Neural crest cell (in vitro differentiated cells): ENCODE measurements at places on chromosomes 4 and X. TPM values are rescaled to one million over a fixed set of nuclear protein-coding genes. Genes with fewer than 3 reads are reported as not detected.

DNA sequence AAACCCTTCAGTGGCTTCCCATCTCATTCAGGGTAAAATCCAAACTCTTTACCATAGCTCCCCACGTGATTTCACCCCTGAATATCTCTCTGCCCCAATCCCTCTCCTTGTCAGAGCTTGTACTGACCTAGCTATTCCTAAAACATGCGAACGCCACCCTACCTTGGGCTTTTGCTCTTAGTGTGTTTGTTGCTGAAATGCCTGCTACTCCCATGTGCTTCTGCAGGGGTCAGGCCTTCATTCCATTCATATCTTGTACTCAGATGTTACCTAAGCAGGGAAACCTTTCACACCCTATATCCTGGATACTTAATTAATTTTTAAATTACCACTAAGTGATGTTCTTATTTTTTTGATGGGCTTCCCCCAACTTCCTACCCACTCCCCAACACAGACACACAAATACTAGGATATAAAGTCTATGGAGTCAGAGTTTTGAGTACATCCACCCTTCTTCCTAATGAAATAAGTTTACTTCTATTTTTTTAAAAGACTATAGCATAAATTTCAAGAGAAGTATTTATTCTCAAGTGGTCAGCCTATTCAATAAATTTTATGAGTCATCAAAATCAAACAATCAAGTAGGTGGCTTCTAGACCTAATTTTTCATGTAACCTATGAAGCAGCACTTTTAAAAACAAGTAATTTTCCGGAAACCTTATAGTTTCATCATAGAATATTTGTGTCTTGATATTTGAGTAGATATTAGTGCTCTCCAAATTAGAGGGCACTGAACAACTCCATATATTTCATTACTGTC, 189.4 kb downstream of the RAPGEF2 start:
- H3K27ac ChIP-seq, result no peak overlapping the region
- H3K27me3 ChIP-seq, result no peaks in the 10 kb centered on the region
- H3K36me3 ChIP-seq, result peaks cover 3% of the 10 kb centered on the region
- H3K4me1 ChIP-seq, result peaks cover 19% of the 10 kb centered on the region
- no peak overlapping the region for H3K4me3 ChIP-seq
- no peak for DNase-seq

DNA sequence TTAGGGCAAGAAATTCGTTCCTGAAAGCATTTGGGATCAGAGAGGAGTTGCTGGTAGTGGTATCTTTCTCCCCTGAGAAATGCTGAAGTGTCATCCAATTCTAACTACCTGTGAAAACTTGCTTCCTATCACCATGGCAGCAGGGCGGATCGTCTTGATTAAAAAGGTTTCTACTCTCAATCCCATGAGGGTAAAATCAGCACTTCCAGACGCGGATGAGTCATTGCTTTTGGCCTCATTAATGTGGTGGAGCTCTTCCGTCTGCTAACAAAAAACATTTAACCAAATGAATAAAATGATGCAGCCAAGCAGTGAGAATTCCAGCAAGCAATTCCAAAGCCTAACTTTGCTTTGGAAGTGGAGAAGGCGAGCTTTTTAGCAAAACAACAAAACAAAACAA, 325.6 kb downstream of the CAMK2D start:
- H3K4me1 ChIP-seq, result peaks cover 19% of the 10 kb centered on the region
- H3K27ac ChIP-seq, result peak overlapping the region; percentile 47
- no peaks in the 10 kb centered on the region for H3K27me3 ChIP-seq
- no peak overlapping the region for H3K4me3 ChIP-seq

DNA sequence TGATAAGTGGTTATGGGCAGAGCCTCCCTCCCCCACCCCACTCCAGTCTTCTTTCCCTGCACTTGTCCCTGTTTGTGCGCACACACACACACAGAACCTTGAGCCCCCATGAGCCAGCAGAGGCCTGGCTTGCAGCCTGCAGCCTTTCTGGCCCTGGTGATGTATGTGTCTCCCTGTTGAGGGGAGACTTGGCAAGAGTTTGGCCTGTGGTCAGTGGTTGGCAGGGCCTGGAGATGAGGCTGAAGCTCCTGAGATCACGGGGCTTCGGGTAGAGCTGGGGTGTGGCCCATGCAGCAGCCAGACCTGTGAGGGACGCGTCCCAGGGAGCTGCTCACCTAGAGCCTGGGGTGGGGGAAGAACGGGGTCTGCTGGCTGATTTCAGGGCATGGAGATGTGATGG, 2.3 kb downstream of the GPR173 start:
- DNase-seq, result no peak
- H3K4me1 ChIP-seq, result peaks cover 22% of the 10 kb centered on the region
- no peak overlapping the region for H3K4me3 ChIP-seq
- H3K36me3 ChIP-seq, result no peaks in the 10 kb centered on the region
- H3K27me3 ChIP-seq, result no peaks in the 10 kb centered on the region
- no peak overlapping the region for H3K27ac ChIP-seq

GRCh38 chr4:141142423-141142822, 9.2 kb upstream of the RNF150 start:
- H3K27ac ChIP-seq, result no peak overlapping the region
- DNase-seq, result no peak
- H3K36me3 ChIP-seq, result no peaks in the 10 kb centered on the region
- H3K4me1 ChIP-seq, result no peaks in the 10 kb centered on the region
- no peak overlapping the region for H3K4me3 ChIP-seq

- no peaks in the 10 kb centered on the region for H3K4me1 ChIP-seq
- no peak for DNase-seq
- H3K27me3 ChIP-seq, result no peaks in the 10 kb centered on the region
- peaks cover 9% of the 10 kb centered on the region for H3K36me3 ChIP-seq
- no peak overlapping the region for H3K4me3 ChIP-seq
- H3K27ac ChIP-seq, result no peak overlapping the region
Observed at GRCh38 chrX:45781901-45782553, 581.4 kb upstream of the DIPK2B start.

DNA sequence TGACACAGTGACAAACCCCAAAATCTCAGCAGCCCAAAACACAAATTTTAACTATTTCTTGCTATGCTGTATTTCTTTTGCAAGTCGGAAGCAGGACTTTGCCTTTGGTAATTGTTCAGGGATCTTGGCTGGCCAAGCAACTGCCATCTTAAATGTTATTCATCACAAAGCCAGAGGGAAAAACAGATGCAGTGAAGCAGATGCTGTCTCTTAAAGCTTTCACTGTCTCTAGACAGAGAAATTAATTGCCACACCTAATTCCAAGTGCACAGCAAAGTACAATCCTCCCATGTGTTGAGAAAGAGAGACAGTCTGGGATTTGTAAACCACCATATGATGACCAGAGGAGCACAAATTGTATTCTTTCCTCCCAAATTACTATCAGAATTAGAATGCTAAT, 30.0 kb upstream of the GALNT7 start:
- no peak overlapping the region for H3K27ac ChIP-seq
- DNase-seq, result no peak
- no peak overlapping the region for H3K4me3 ChIP-seq
- no peaks in the 10 kb centered on the region for H3K27me3 ChIP-seq

GRCh38 chr4:95421869-95422268, 126.9 kb downstream of the UNC5C start:
- H3K27me3 ChIP-seq, result peaks cover 70% of the 10 kb centered on the region
- H3K36me3 ChIP-seq, result peaks cover 8% of the 10 kb centered on the region
- no peak overlapping the region for H3K4me3 ChIP-seq
- no peak overlapping the region for H3K27ac ChIP-seq
- peaks cover 20% of the 10 kb centered on the region for H3K4me1 ChIP-seq

DNA sequence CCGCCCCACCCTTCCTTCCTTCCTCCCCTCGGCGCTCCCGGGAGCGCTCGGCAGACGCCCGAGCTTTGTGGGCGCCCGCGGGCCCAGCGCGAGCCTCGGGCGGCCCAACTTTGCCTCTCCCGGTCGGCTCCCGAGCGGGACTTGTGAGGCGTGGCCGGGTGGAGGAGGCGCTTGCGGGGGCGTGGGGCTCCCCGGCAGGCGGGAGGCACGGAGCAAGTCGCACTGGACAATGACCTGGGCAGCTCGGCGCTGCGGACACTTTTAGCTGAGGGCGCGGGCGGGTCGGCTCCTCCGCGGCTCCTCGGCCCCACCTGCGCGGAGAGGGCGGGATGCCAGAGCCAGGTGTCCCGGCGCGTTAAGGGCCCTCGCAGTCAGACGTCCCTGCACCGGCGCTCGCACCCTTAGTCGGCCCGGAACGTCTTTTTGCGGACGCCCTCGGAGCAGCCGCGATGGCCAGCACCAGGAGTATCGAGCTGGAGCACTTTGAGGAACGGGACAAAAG, 385 bp downstream of the DCLK2 start:
- H3K4me3 ChIP-seq, result peak overlapping the region; percentile 93
- H3K36me3 ChIP-seq, result peaks cover 10% of the 10 kb centered on the region
- peak; percentile 48 for DNase-seq
- H3K27me3 ChIP-seq, result no peaks in the 10 kb centered on the region
- H3K4me1 ChIP-seq, result peaks cover 34% of the 10 kb centered on the region
- no peak overlapping the region for H3K27ac ChIP-seq

GRCh38 chr4:74365761-74366160, 816 bp downstream of the EREG start:
- H3K36me3 ChIP-seq, result no peaks in the 10 kb centered on the region
- DNase-seq, result no peak
- peaks cover 17% of the 10 kb centered on the region for H3K4me1 ChIP-seq
- peak overlapping the region; percentile 36 for H3K4me3 ChIP-seq

- H3K4me3 ChIP-seq, result no peak overlapping the region
- H3K27ac ChIP-seq, result no peak overlapping the region
- H3K4me1 ChIP-seq, result peaks cover 28% of the 10 kb centered on the region
- H3K36me3 ChIP-seq, result no peaks in the 10 kb centered on the region
- DNase-seq, result no peak
Observed at GRCh38 chr4:18390655-18391353, 369.2 kb upstream of the LCORL start.

DNA sequence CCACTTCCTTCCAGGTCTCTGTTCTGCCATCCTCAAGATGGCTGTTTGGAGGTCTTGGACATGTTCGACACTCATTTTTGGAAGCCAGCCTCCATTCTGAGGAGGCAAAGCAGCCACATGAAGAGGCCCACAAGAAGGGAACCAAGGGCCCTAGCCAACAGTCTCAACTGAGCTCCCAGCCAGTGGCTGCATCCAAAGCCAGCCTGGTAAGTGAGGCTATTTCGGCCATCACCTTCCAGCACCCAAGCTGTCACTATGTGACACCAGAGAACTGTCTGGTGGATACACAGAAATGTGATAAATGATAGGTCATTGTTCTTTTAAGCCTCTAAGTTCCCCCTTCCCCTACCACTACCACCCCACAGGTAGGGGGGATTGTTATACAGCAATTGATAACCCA, 127.2 kb downstream of the NPNT start:
- H3K36me3 ChIP-seq, result no peaks in the 10 kb centered on the region
- no peaks in the 10 kb centered on the region for H3K4me1 ChIP-seq
- DNase-seq, result no peak
- H3K27me3 ChIP-seq, result no peaks in the 10 kb centered on the region

GRCh38 chrX:100980608-100981497, 11.3 kb downstream of the ARL13A start:
- H3K27me3 ChIP-seq, result no peaks in the 10 kb centered on the region
- no peak for DNase-seq
- no peak overlapping the region for H3K27ac ChIP-seq
- no peak overlapping the region for H3K4me3 ChIP-seq
- H3K4me1 ChIP-seq, result no peaks in the 10 kb centered on the region

DNA sequence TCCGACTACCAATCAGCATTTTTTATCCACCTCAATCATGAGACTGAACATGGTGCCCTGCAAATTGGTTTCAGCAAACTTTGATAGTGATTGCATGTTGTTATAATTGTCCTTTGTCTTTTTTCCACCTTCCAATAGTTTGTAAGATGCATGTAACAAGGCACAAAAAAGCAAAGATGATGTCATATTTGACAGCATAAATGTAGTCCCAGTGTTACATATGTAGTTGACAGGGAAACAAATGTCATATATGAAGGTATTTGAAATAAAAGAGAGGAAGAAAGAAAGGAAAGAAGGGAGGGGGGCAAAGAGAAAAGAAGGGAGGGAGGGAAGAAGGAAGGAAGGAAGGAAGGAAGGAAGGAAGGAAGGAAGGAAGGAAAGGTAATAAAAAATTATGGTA, 441.7 kb upstream of the CPEB2 start:
- H3K4me1 ChIP-seq, result no peaks in the 10 kb centered on the region
- H3K36me3 ChIP-seq, result peaks cover 2% of the 10 kb centered on the region
- no peak overlapping the region for H3K4me3 ChIP-seq

DNA sequence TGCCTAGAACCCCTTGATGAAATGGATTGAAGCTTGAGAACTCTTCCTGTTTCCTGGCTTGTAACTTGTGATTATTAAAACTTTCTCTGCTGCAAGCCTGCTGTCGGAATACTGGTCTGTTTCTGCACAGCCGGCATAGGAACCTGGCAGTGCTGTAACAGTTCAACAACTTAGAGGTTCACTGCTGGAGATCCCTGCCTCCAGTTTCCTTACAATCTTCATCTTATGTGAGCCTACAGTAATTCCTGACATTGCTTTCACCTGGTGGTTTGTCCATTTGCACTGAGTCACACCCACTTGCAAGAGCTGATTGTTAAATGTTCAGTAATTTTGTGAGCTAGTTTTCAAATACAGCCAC, 1.3 kb upstream of the SEPSECS start:
- H3K27me3 ChIP-seq, result no peaks in the 10 kb centered on the region
- peak overlapping the region; percentile 70 for H3K27ac ChIP-seq
- H3K4me3 ChIP-seq, result peak overlapping the region; percentile 93
- DNase-seq, result no peak
- peaks cover 6% of the 10 kb centered on the region for H3K36me3 ChIP-seq

DNA sequence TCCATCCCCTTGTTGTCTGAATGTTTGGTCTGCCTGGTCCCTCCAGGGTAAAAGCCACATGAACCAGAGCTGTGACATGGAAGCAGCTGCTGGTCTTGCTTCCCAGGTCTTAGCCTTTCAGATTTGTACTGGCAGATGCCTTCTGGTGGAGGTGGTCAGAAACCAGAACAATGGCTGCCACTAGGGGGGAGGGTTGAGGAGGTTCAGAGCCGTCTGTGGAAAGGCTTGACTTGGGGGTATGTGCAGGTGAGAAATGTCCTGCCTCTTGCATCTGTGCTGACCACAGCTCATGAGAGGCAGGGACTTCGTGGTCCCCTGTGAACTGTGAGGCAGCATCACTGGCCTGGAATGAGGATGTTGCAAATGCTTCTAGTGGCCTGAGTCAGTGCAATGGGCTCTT, 144.2 kb upstream of the WDR1 start:
- no peaks in the 10 kb centered on the region for H3K4me1 ChIP-seq
- H3K27ac ChIP-seq, result no peak overlapping the region
- no peak for DNase-seq
- no peaks in the 10 kb centered on the region for H3K36me3 ChIP-seq

The SPATA4 gene
- total RNA-seq, result 0.44 TPM in 1 of 2 replicates, not detected in the other

The COX7B2 gene
- total RNA-seq, result not detected in 2 replicates

The RGN gene
- 0.27 and 0.70 TPM in 2 replicates for total RNA-seq

The ADGRG4 gene
- not detected in 2 replicates for total RNA-seq

The SPANXC gene
- not detected in 2 replicates for total RNA-seq

The HMGB3 gene
- total RNA-seq, result 275 and 277 TPM in 2 replicates

The RAB9B gene
- 3.4 and 3.7 TPM in 2 replicates for total RNA-seq

The GRPR gene
- 0.68 and 0.71 TPM in 2 replicates for total RNA-seq

The PDCL2 gene
- total RNA-seq, result not detected in 2 replicates
